ENCODE measurements at places on chromosomes 3 and 15.

GRCh38 chr15:63722204-63722808, 111.4 kb downstream of the HERC1 start:
- DNase-seq, result no peak

DNA sequence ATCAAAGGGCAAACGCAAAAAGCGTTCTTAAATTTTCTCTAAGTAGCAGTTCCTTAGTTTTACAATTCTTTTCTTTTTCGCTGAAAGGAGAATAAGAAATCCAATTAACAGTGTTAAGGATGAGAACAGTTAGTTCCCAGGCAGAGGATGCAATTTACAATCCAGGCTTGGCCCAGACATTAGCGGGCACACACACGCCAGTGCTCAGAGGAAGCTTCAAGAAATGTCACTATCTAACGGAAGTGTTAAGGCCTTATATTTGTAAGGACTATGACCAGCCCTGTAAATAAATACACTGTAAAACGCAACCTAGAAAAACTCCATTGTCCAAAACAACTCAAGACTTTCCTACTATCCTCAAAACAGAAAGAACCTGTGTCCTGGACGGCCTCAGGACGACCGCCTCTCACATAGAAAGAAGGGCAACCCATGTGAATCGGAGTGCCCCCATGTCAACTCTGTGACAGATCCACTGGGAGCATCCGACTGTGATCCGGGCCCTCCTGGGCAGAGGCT, 1.3 kb downstream of the ACAP2 start:
- DNase-seq, result no peak

- DNase-seq, result no peak
These were observed 27.2 kb downstream of the SPINK8 start for GRCh38 chr3:48306290-48306689.

GRCh38 chr3:20245781-20246180, 59.8 kb upstream of the SGO1 start:
- no peak for DNase-seq

DNA sequence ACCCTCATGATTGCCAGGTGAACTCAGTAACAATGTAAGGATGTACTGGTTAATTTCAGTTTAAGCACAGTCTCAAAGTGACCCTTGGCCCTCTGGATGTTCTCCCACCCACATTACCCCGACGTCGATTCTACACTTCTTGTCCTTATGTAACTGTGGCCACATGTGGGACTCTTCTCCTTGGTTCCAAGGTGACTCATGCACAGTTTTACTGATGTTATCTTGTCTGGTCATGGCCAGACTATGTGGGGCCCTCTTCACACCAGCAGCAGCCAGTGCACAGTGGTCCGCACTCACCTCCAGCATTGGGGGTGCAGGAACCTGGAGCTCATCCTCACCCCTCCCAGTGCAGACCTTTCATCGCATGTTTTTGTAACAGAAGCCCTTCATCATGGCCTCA, 519.4 kb downstream of the OCA2 start:
- DNase-seq, result no peak

Data from forelimb muscle (tissue), 1 donor.